ENCODE measurements at places on chromosomes 5 and 9. TPM values are rescaled to one million over a fixed set of nuclear protein-coding genes. Genes with fewer than 3 reads are reported as not detected.
A peak's percentile ranks its signal among the peaks of the same experiment; 100 is the strongest.

DNA sequence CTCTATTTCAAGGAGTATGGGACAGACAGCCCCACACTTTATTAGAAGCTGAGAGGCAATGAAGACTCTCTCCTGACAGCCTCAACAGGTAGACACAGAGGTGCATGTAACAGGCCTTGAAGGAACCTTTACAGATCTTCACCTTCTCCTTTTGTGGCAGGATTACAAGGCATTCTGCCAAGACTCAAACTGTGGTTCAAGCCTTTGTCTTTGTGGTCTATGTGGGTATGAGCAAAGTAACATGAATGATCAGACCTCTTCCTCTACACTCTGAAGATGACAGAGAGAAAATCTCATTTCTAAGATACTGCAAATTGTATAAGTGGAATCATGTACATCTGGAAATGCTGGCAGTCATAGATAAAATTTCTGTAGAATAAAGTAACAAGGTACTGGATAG lies 346.9 kb downstream of the CDH9 start:
- no peak for DNase-seq

DNA sequence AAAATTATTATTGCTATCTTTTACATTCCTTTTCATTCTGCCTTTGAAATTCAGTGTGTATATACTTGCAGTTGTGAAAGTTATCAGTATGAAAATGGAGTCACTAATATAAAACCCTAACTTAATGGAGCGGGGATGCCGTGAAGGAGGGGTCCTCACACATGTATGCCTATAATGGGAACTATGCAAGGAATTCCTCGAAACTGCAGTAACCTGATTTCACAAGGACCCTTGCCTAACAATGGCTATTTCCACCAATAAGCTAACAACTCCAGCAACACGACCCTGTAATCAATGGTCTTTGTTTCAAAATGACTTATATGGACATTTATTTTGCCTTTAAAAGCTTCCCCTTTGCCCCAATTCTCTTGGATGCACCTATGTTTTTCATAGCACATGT lies 12.6 kb upstream of the MLLT3 start:
- no peak for DNase-seq

DNA sequence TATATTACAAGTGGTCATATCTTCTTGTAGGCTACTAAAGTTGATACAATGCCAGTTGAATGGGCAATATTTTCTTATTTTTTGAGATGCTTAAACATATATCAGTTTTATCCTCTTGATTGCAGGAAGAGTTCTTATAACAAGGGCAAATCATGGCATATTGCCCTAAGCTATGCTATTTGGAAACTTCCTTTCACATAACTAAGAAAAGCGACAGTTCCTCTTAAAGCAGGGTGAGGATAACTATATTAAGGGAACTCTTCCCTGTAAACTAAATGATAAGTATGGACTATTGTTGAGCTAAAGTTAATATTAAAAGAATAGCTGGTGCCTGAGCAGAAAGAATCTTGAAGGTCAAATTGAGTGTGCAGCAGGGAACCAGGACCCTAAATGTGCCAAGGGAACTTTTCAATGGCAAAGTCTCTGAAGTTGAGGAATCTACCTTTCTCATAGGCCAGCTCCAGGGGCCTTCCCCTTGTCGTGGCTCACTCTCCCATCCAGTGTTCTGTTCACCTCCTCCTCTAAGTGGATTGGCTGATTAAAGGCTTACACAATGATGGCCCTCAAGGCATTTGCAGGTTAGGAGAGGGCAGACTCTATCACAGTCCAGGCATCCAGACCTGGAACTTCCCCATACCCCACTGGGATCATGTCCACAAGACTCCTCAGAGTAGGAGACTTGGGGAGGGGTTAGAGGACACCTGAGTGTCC lies 26.8 kb downstream of the FYB1 start:
- no peak for DNase-seq

DNA sequence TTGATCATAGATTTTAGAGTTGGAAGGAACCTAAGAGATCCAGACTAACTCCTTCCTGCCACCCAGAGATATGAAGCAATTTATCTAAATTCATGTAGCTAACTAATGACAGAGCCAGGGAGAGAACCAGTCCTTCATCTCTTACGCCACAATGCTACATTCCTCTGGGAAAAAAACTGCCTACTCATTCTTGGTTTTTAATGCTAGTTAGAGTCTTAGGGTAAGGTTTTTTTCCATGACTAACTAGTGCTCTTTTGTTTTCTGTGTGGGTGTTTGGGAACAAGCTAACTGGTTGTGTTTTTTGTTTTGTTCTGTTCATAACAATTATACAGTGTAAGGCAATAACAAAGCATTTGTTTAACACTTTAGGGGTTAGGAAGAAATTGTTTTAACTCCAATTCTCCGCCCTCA lies 52.4 kb downstream of the SLC44A1 start:
- peak; percentile 74 for DNase-seq

- DNase-seq: no peak
Measured at GRCh38 chr9:114798780-114799427, 6.9 kb downstream of the TNFSF15 start.

IARS1 gene
- total RNA-seq: 197 TPM

PALM2AKAP2 gene
- total RNA-seq: 0.23 TPM

ANKRD18A gene
- under 0.01 TPM for total RNA-seq

All from dermis blood vessel endothelial cell (primary cell).